Foreskin keratinocyte (primary cell): ENCODE measurements at places on chromosomes 5 and 9. TPM values are rescaled to one million over a fixed set of nuclear protein-coding genes. Genes with fewer than 3 reads are reported as not detected.

DNA sequence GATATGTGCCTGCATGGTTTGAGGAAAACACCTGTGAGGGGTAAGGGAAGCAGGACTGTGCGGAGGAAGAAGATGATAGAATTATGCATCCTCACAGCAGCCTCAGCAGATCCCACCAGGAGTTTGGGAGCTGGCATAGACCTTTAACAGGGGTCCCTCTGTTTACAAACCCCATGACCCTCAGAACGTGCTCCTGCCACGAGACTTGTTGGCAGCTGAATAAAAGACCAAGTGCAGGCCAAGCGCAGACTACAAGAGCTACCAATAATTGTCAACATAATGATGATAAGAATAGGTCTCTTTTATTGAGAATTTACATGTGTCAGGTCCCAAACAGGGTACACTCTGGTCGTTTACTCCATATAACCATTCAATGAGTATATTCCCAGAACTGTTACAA, 236.0 kb downstream of the MED10 start:
- DNase-seq = no peak

DNA sequence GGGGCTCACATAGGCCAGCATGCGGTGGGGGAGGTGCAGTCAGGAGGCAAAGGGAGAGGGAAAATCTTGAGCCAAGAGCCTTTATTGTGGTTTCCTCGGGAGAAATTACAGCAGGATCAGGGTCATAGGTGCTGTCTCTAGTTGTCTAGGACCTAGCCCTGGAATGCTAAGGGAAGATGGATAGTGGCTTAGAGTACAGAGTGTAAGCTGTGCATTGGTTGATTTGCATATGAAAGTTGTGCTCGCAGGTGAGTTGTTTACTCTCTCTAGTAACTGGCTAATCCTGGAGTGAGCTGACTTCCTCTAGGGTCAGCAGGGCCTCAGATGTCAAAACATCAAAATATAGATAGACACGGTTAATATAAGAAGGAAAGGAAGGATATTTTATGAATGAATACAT, 877.7 kb downstream of the TLE4 start:
- no peak for DNase-seq

- DNase-seq = no peak
Measured at GRCh38 chr5:138110266-138110963, 26.6 kb downstream of the WNT8A start.

GRCh38 chr5:80874162-80874561, 86.0 kb upstream of the RASGRF2 start:
- DNase-seq = no peak

DNA sequence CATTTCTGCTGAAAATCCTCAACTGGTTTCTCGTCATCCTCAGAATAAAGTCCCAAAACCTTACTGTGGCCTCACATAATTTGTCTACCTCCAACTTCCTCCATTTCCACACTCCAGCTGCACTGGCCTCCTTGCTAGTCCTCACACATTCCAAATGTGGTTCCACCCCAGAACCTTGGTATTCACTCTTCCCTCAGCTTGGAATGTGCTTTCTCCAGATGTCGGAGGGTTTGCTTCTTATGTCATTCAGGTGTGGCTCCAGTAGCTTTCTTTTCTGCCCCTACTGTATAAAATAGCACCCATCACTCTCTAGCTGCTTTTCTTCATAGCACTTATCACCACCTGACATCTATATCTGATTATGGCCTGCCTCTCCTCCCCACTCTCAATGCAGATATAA, 102.5 kb upstream of the IFNK start:
- peak; percentile 97 for DNase-seq

DNA sequence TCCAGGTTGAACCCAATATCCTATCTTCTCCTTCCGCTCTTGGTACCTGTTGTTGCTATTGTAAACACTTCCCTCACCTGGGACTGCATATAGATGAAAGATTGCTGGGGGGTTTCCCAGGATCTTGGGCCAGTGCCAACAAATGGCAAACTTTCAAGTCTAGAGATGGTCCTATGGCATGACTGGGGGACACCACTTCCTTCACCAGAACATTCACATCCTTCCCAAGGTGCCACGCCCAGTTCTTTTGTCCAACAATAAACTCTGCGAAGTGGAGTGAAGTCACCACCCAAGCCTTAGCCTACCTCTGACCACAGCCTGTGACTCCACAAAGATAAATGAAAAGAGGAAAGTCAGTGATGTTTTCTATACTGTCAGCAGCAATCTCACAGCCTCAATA, 34.4 kb downstream of the DOCK8 start:
- DNase-seq = peak; percentile 17

DNA sequence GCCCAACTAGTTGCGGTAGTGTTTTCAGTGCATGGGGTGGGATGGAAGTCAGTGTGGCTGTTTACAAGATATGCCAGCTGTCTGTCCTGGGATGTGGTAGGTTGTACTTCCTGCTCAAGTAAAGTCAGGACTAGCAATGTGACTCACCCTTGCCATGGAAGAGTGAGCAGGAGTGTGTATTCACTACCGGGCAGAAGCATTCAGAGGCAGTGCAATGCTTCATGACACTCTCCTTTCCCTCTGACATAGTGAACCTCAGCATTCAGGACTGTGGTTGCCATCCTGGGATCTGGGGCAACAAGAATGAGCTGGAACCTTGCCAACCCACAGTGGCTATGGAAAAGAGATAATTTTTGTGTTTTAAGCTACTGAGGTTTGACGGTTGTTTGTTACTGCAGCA, 68.9 kb downstream of the BOD1 start:
- peak; percentile 64 for DNase-seq

DNA sequence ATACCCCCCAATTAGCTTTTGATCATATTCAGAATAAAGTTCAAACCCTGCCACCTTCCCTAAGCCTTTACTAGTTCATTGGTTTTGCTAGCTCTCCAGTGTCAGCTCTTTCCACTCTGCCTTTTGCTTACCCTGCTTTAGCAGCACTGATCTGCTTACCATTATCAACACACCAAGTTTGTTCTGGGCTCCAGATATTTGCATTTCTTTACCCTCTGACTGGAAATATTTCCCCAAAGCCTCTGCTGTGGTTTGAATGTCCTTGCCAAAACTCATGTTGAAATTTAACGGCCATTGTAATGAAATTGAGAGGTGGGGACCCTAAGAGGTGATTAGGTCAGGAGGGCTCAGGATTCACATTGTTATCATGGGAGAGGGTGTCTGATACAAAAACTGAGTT, 99.5 kb downstream of the GCNT1 start:
- DNase-seq = no peak

- no peak for DNase-seq
Measured at GRCh38 chr5:7756453-7756852, 94.5 kb downstream of the CFAP90 start.

GRCh38 chr5:10475931-10476676, 34.4 kb downstream of the ROPN1L start:
- DNase-seq = no peak

- DNase-seq = no peak
Measured at GRCh38 chr5:178577376-178577839, 12.8 kb downstream of the COL23A1 start.

DNA sequence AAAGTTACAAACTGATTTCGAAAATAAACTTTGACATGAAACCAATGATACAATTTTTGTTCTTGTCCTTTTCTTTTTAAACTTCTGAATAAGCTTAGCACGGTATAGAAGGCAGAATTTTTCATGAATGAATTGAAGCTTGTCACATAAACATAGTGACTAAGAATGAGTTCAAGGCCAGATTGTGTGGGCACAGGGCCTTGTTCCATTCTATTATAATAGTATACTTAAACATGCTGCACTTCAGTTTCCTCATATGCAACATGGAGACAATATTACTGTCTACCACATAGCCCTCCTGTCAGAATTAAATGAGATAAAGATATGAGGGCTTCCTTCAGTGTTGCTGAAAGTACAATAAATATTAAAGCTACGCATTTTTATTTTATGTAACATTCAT, 204.2 kb upstream of the HAPLN1 start:
- no peak for DNase-seq

- no peak for DNase-seq
Measured at GRCh38 chr9:88310310-88310980, 77.8 kb upstream of the SPIN1 start.

DNA sequence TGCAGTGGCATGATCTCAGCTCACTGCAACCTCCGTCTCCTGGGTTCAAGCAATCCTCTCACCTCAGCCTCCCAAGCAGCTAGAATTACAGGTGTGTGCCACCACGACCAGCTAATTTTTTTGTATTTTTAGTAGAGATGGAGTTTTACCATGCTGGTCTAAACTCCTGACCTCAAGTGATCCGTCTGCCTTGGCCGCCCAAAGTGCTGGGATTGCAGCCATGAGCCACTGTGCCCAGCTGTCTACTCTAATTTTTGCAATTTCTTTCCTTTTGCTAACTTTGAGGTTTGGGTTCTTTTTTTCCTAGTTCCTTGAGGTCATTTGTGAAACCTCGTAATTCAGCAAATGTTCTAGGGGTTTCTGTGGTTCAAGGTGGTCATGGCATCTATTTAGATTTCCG, 63.7 kb upstream of the PRLR start:
- no peak for DNase-seq

- no peak for DNase-seq
Measured at GRCh38 chr9:133989625-133990365, 2.3 kb downstream of the VAV2 start.

GRCh38 chr5:54774281-54775170, 210.9 kb downstream of the ESM1 start:
- DNase-seq = no peak

GRCh38 chr5:150164211-150164980, 2.2 kb upstream of the CDX1 start:
- no peak for DNase-seq

GRCh38 chr5:172276214-172276613, 7.3 kb downstream of the UBTD2 start:
- DNase-seq = no peak

DNA sequence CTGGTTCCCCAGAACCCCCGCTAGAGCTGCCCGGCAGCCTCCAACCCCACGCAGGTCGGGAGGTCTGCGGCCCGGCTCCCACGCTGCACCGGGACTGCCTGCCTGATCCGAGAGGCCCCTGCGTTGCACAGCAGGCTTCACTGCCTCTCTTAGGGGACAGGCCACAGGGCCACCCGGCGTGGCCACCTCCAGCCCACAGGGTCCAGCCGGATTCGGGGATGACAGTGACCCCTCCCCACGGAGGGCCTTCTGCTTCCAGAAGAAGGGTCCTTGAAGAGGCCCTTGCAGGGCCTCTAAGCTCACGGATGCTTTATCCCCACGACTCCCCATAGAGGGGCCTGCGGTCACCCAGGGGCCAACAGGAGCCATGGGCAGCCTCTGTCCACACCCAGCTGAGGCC, 66.1 kb upstream of the PPP1R26 start:
- DNase-seq = no peak

GRCh38 chr5:169147534-169147933, 153.4 kb downstream of the SLIT3 start:
- no peak for DNase-seq

DNA sequence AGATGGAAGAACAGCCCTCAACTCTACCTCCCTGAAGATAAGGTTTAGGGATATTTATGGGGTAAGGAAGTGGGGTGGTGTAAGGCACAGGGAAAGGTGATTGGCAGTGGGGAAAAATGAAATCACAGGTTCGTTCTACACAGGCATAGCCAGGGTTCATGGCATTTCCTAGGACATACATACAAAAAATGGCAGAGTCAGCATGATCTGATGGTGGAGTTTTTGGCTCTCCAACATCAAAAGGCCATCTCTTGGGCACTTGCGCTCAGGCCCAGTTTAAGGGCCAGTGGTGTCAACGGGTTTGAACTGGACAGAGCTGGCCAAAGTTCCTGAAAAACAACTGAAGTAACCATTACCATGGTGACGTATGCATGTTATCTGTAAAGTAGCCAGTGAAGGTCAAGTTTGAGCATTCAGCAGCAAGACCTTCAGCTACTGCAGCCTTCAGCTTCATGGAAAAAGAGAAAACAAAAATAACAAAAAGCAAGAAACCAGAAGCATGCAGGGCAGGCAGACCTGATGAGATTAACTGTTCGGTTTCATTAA, 92.8 kb downstream of the SMARCA2 start:
- DNase-seq = no peak

DNA sequence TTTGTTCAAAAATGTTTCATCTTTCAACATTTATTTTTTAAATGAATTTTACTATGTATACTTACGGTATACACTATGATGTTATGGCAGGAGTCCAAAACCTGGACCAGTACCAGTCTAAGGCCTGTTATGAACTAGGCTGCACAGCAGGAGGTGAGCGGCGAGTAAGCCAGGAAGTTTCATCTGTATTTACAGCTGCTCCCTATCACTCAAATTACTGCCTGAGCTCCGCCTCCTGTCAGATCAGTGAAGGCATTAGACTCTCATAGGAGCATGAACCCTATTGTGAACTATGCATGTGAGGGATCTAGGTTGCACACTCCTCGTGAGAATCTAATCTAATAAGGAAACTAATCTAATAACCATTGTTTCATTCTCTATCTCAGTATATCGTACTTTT, 715.5 kb upstream of the PTPRD start:
- no peak for DNase-seq

DNA sequence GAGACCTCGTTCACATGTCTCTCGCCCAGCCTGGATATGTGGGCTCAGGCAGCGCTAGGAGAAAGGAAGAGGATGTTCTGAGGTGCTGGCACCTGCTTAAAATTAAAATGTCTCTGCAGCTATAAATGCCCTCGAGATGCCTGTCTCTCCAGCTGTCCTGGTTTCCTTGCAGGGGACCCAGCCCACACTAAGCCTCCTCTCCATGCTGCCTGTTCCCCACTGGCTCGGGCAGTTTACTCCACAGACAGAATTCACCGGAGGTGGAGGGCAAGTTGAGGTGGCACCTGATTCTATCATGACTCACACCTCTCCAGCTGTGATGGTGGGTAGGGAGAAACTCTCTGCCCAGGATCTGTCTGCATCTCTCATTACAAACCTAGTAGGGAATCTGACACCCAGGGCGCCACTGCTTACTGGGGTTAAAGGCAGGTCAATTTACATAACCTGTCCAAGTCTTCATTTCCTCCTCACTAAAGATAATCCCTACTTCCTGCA, 420.9 kb downstream of the SPOCK1 start:
- peak; percentile 41 for DNase-seq

GRCh38 chr5:137651022-137651421, 84.9 kb downstream of the KLHL3 start:
- DNase-seq = no peak

DNA sequence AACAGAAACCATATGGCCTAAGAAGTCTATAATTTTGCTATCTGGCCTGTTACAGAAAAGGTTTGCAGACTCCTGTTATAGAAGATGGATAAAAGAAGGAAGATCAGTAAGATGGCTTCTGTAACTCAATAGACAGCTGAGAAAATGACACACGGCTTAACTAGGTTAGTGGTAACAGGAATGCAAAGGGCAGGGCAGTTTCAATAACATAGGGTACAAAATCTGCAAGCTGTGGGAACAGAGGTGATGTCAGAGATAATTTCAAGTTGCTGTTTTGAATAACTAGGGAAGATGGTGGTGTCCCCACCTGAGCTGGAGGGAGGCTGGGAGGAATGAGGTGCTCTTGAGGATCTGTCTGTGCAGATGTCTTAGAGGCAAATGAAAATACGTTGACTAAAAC, 106.5 kb downstream of the GLIS3 start:
- DNase-seq = no peak

- DNase-seq = peak; percentile 61
Measured at GRCh38 chr9:37994639-37995347, 74.2 kb downstream of the SHB start.

Gene UAP1L1
- polyA plus RNA-seq = 4.8 and 5.9 TPM in 2 replicates

Gene LHX3
- polyA plus RNA-seq = not detected in 2 replicates

Gene ZBTB5
- polyA plus RNA-seq = 3.1 and 3.5 TPM in 2 replicates

Gene CDH9
- not detected in 2 replicates for polyA plus RNA-seq

Gene PFN3
- polyA plus RNA-seq = not detected in 2 replicates

Gene BARX1
- not detected in 2 replicates for polyA plus RNA-seq

Gene FRMPD1
- 0.01 and 0.02 TPM in 2 replicates for polyA plus RNA-seq

Gene OBP2B
- not detected in 2 replicates for polyA plus RNA-seq

Gene SOWAHA
- polyA plus RNA-seq = 0.03 TPM in 1 of 2 replicates, not detected in the other

Gene GABRA1
- not detected in 2 replicates for polyA plus RNA-seq
